ENCODE measurements at places on chromosomes 13 and 19. TPM values are rescaled to one million over a fixed set of nuclear protein-coding genes. Genes with fewer than 3 reads are reported as not detected.

DNA sequence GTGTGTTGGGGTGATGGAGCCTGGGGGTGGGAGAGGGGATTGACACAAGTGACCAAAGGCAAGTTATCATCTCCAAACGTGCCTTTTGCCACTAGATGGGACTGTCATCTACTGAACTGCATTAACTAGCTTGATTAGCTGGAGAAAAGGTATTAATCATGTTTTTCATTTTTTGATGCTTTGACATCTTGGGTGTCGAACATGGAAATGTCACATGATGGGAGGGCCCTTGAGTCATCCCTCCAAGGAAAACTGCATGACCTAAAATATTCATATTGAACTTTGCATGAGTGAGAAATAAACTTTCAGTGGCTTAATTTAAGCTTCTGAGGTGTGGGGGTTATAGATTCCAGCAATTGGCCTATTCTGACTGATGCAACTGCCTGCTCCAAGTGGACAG lies 73.3 kb downstream of the ALOX5AP start:
- DNase-seq = no peak

DNA sequence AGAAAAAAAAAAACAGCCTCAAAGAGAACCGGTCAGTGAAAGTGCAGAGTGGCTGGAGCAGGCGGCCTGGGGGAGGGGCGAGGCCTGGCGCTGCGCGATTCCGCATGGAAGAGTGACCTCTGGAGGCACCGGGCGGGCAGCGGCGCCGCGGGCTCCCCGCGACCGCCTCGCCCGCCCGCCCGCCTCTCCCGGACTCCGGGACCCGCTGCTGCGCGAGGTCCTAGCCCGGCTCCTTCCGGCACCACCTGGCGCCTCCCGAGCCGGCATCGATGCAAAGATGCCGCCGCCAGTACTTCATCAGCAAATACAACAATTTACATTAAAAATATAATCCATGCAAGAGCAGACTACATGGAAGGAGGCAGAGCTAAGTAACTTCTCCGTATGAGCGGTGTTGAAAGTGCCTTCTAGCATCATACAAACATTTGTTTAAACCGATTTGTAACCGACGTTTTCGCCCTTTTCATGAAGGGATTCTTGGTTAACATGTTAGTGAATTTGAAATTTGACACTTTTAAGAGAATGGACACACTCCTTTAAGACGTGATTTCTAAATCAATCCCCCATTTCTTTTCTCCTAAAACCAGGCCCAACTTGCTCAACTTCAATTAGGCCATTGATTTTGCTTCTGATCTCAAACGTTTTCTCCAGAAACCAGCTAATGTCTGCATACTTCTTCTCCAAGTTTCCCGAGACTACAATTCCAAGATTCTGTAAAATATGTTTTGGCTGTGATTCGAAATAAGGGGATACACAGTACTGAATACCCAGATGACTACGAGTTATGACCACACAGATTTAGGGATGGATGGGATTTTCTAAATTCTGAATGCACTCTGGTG lies 2.1 kb downstream of the EFNB2 start:
- no peak for DNase-seq

- DNase-seq = no peak
Measured at GRCh38 chr19:3073931-3074595, 11.8 kb upstream of the TLE5 start.

DNA sequence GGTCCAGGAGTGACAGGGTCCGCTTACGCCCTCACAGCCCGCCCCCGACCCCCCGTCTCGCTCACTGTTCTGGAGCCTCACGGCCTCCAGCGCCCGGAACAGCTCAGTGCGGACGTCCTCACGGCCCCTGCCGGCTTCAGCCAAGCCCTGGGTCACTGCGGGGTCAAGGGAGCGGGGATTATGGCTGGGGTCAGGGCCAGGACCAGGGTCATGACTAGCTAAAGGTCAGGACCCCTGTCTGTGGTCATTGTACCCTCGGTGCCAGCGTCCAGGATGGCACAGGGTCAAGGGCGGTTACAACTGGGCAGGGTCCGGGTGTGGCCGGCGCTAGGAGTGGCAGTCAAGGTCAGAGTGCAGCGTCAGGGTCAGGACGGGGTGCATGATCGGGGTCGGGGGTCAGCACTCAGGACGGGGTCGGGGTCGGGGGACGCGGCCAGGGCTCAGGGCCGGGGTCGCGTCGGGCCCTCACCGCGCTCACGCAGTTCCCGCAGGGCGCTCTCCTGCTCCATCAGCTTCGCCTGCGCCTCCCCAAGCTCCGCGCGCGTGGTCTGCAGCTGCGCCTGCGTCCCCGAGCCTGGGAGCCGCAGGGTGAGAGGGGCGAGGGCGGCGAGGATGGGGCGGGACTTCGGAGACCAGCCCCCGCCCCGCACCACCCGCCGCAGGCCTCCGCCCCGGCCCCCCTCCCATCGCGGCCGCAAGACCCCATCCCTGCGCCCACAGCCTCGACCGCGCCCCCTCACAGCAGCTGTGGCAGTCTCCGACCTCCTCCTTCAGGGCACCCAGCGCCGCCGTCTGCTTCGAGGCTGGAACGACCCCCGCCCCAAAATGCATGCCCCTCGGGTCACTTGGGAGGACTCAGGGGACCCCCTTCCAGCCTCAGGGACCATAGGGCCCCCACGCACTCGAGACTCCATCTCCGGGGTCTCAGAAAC lies 1.4 kb downstream of the CLEC4G start:
- no peak for DNase-seq

- no peak for DNase-seq
Measured at GRCh38 chr13:112241288-112241687, 134.9 kb upstream of the SPACA7 start.

- no peak for DNase-seq
Measured at GRCh38 chr19:52646571-52647217, 8.5 kb upstream of the ZNF83 start.

GRCh38 chr13:93736909-93737308 lies 510.3 kb downstream of the GPC6 start:
- no peak for DNase-seq

GRCh38 chr19:12636631-12637030 lies 25.9 kb downstream of the ZNF791 start:
- DNase-seq = no peak

GRCh38 chr13:110354715-110355473 lies 47.8 kb downstream of the COL4A2 start:
- DNase-seq = no peak

GRCh38 chr13:110387451-110388107 lies 80.5 kb downstream of the COL4A2 start:
- no peak for DNase-seq

DNA sequence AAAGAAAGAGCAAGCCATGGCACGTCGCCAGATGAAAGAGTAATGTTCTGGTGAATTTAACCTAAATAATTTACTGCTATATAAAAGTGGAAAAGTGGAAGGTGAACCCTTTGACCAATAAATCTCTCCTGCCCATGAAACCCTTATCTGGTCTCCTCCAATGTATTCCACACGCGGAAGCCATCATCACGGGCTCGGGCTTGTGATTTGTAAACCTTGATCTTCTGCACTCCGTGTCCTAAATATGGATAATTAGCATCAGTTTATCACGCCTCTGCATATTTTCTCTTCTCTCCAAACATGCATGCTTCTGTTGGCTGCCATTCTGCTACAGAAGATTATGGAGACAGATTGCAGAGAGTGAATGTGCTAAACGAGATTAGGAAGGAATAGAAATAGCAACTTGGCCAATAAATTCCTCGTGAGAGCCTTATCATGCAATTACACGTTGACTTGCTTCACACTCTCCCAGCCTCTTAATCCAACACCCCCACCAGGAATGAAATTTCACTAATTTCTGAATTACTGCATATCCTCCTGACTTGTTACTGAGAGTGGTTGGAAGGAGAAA lies 34.5 kb downstream of the SOX1 start:
- no peak for DNase-seq

DNA sequence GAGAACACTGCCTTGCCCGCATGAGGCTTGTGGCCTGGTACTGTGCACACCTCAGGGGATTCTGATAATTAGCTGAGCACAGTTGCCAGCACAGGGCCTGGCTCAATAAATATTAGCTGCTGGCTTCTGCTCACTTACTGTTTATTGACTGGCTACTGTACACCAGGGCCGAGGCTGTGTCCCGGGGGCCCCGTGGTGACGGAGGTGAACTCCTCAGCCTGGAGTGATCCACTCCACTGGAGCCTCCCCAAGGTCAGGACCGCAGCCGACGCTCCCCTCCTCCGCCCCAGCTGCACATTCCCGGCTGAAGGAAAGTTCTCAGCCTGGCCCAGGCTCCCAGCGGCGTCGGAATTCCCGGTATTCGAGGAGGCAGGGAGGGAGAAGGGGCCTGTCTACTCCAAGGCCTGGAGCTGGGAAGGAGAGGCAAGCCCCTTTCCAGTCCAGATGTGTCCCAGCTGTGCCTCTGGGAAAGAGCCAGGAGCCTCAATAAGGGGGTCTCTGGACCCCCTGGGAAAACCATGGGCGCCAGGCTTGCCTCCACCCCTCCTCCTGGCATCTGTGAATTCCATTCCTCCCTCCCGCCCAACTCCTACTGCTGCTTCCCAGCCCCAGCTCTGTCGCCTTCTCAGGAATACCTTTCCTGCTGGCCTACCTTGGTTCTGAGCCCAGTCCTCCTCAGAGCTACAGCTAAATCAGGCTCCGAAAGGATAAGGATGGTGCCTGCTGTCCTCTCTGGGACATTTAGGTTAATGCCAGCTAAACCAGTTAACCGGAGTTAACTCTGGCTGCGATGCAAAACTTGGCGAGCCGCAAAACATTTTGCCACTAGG lies 7.3 kb downstream of the RPS16 start:
- no peak for DNase-seq

GRCh38 chr19:41595258-41595889 lies 19.4 kb downstream of the CEACAM21 start:
- DNase-seq = peak; percentile 52

DNA sequence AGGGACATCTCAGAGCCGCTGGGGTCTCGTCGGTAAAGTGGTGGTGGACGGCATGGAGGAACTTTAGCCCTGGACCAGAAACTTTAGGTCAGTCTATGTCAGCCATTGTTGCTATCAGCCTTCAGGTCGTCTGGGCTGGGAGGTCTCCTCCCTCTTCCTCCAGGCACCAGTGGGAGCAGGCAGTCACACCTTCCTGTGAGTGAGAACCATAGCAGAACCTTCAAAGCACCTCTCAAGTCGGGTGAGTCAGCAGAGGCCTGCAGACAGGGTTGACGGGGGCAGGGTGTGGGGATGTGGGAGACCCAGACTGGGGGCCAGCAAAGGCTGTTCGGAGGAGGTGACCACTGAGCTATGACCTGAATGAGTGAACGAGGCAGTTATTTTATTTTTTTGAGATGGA lies 15.4 kb upstream of the SBNO2 start:
- DNase-seq = peak; percentile 52

DNA sequence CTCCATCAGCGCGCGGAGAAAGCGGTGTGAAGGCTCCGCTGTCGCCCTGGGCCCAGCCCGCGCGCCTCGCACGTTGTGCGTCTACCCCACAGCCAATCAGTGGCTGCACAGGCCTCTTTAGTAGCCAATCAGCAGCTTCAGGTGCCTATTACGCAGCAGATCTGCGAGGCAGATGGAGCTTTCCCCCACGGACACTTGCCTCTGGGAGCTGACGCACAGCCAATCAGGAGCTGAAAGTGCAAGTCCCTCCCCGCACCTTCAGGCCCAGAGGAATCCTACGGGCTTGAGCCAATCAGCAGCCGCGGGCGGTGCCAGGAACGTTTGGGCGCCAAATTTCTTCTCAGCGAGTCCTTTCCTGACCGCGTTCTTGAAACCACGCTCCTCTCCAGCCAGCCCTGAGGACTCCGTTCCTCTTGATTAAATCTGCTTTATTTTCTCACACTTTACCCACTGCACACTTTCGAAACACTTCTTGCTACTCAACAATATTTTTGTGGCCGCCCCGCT lies 39.9 kb downstream of the SIGLEC7 start:
- no peak for DNase-seq

- DNase-seq = no peak
Measured at GRCh38 chr19:51370230-51370629, 1.4 kb upstream of the CLDND2 start.

GRCh38 chr13:112754281-112755025 lies 64.6 kb downstream of the ATP11A start:
- DNase-seq = no peak

DNA sequence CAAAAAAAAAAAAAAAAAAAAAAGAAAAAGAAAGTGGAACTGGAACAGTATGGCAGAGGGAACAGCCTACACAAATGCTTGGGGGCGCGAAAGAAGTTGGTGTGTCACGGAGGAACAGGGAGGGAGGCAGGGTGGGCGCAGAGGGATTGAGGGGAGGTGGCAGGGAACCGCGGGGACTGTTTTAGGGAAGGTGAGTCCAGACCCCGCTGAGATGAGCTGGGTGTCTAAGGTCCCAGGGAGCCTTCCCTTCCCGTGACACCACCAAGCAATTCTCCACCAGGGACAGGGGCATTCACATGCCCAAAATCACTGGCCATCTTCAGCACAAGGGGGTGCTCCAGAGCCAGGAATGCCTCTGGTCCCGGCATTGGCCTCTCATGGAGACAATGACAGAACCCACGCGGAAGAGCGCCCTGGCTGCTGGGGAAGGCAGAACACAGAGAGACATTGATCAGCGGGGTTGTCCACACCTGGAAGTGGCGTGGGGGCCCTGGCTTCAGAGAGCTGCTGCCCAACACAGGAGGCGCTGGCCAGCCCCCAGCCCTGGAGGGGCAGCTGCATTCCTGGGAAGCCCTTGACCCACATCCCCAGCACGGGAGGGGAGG lies 6.9 kb downstream of the PEAK3 start:
- DNase-seq = no peak

GRCh38 chr19:34182125-34182524 lies 9.8 kb downstream of the LSM14A start:
- no peak for DNase-seq

DNA sequence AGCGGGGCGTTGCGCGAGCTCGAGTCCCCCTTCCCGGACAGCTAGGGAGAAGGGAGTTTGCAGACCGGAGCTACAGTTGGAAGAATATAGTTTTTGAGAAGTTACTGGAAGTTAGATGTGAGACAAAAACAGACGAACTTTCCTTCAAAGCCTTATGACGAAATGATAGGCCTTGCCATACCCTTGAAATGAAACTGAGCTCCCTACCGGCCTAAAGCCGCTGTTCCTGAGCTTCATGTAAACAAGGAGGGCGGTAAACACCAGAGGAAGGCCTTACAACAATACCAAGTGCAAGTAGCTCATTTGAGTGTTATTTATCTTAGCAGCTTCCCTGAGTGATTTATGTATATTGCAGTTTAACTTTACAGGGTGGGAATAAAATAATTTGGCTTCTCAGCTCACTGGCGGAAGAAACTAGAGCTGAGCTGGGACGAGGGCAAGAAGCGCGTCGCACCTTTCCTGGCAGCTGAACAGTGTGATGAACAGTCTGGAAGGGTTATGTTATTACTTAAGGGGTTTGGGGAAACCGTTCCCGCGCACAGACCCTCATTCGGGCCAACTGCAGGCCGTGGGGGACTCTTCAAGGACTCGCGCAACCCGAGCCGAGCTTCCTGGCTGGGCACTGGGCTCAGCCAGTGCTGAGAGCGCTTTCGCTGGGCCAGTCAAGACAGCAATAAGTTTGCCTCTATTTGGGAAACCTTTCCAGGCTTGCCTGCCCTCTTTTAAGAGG lies 111.2 kb downstream of the KCNRG start:
- peak; percentile 15 for DNase-seq

KLK15 gene
- not detected for total RNA-seq

ZNF541 gene
- 0.11 TPM for total RNA-seq

PRODH2 gene
- not detected for total RNA-seq

STOML3 gene
- total RNA-seq = not detected

CABP5 gene
- total RNA-seq = not detected

GFY gene
- total RNA-seq = not detected

SIGLEC12 gene
- total RNA-seq = 0.51 TPM

ZNF565 gene
- 1.9 TPM for total RNA-seq

PLA2G4C gene
- 4.2 TPM for total RNA-seq

JAK3 gene
- 181 TPM for total RNA-seq

FAM216B gene
- total RNA-seq = not detected

TMEM238 gene
- 6.1 TPM for total RNA-seq

ZNF69 gene
- 0.78 TPM for total RNA-seq

CNOT3 gene
- total RNA-seq = 100 TPM

All from activated T-cell treated with anti-CD3 and anti-CD28 coated beads, Interleukin-2, amount 50 U/mL, for 4 hours (primary cell).